ENCODE measurements at places on chromosomes 2 and 18.

GRCh38 chr2:237752761-237753165 is 45.8 kb upstream of the RBM44 start:
- no peak for DNase-seq

DNA sequence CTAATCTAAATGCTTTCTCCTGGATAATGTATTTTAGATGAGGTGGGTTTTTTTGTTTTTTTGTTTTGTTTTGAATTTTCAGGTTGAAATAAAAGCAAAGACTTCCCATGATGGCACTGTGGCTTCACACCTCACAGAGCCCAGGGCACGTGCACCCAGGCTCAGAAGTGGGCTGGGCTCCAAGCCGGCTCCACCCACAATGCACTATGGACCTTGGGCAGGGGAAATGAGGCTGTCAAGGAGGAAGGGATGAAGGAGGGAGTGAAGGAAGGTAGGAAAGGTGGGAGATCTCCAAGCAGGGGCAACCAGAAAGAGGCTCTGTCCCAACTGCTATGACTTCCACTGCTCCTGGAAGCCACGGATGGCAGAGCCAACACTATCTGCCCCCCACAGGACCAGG is 60.4 kb downstream of the BIN1 start:
- DNase-seq: no peak

DNA sequence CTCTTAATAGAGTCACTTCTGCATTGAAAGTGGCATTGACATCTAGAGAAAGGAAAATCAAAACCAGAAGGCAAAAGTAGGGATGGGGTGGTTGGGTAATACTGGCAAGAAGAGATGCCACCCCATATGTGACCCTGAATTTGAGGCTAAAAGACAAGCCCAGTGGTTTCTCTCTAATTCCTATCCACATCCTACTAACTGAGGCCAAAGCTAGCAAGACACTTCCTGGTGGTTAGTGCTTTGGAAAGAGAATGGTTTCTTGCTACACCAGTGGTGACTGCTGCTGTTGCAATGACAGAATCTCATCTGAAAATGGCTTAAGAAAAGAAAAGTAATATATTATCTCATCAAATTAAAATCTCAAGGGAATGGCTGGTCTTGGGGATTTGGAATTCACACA is 640.6 kb downstream of the EPHA4 start:
- DNase-seq: peak; percentile 2

DNA sequence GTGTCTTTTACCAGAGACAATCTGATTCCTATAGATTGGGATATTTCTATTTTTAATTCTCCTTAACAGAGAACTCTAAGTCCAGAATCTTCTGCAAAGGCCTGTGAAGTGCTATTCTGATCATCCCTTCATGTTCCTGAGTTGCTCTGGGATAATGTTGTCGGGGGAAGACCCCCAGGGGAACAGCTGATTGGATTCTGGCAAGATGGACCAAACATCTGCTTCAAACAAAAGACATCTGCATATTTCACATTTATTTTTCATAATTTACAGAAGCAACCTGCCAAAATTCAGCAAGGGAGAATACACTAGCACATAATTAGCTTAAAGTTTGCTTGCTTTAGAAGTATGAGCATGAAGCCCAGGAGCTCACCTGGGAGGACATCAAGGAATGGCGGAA is 116.0 kb upstream of the ETAA1 start:
- no peak for DNase-seq

DNA sequence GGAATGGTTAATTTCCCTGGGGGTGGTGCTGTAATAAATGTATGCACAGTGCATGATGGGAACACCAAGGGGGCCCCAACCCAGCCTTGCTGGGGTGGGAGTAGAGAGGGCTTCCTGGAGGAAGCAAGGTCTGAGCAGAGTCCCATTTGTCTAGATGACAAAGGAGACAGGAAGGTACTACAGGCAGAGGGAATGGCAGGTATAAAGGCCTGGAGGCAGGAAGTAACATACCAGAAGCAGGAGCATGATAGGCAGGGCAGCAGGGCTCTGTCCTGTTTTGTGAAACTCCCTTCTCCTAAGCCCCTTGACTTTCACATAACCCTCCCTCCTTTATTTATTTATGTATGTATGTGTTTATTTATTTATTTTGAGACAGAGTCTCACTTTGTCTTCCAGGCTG is 3.9 kb downstream of the GMPPA start:
- DNase-seq: no peak

DNA sequence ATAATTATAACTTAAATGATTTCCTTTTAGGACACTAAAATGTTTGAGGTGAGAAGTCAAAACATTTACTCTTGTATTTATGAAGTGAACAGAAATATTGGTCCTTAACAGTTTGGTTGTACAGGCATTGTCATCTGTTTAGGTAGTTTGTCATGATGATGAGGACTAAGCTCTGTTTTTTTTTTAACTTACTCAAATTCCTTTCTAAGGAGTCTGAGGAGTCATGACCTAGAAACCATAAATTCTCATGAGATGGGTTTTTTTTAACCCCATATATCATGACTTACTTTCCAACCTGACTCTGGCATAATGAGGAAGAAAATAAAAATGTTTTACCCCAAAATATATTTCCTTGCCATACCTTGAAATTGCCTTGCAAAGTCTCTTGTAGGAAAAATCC is 1176.2 kb downstream of the SUCLG1 start:
- no peak for DNase-seq

DNA sequence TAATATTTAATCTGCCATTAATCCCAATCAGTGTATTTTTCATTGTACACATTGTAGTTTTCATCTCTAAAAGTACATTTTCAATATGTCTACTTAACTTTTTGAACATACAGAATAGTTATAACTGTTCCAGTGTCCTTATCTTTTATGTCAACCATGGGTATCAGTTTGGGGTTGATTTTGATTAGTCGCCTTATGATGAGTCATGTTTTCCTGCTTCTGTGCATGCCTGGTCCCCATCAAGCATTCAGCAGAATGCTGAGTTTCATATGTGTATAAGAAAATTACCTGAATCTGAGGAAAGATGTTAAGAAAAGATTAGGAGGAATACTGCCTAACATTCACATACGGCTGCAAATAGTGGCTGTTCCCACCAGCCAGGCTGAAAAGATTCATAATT is 17.7 kb downstream of the SPDYA start:
- no peak for DNase-seq

- DNase-seq: no peak
These were observed 237.5 kb upstream of the FAM98A start for GRCh38 chr2:33836628-33837027.

DNA sequence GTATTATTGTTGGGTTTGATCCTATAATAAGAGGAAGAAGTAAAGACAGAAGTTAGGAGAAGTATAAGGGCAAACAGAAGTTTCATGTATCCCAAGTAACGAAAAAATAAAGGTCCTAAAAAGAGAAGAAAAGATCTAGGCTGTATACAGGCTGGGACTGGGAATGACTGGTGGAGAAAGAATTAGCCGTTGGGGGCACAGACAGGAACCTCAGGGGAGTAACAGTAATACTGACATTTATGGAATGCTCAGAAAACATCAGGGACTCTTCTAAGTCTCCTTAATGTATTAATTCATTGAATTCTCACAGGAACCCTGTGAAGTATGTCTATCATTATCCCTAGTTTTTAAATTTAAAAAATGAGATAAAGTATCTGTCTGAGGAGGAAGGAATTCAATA is 67.6 kb downstream of the PTPN2 start:
- no peak for DNase-seq

DNA sequence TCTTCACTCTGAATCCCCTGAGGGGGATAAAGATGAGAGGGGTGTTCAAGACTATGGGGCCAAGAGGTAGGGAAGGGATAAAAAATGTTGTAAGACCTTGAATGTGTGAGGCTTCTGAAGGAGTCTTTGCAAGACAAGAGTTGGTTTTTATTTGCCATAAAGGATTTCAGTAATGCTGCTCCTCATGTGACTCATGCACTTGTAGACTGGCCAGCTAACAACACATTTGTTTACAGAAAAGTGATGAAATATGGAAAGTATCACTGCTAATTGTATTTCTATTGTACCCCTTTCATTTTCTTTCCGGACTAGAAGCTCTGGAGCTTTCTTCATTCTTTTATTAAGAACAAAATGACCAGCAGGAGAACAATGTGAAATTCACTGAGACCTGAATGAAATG is 782.1 kb downstream of the EPHA4 start:
- DNase-seq: peak; percentile 23

DNA sequence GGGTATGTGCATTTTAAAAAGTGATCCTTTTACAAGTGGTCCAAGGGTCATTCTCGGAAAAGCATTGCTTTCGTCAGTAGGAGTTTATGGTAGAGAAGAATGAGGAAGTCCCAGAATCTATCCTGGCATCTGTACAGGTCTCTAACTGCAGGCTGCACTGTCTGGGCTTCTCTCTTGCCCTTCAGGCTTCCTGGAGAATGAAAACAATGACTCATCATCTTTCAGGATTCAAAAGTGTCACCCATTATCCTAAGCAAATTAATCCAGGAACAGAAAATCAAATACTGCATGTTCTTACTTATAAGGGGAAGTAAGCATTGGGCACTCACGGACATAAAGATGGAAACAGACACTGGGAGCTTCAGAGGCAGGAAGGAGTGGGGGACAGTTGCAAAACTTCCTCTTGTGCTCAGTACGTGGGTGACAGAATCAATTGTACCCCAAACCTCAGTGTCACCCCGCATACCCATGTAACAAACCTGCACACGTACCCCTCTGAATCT is 60.2 kb upstream of the TXNDC2 start:
- DNase-seq: peak; percentile 95

Measured in AG10803 (cell line).